ENCODE measurements at places on chromosomes 4 and X.

GRCh38 chrX:19372547-19373331 lies 29.0 kb downstream of the PDHA1 start:
- no peak for DNase-seq

- DNase-seq, result no peak
These were observed 260.1 kb downstream of the EVC2 start for GRCh38 chr4:5448221-5448620.

DNA sequence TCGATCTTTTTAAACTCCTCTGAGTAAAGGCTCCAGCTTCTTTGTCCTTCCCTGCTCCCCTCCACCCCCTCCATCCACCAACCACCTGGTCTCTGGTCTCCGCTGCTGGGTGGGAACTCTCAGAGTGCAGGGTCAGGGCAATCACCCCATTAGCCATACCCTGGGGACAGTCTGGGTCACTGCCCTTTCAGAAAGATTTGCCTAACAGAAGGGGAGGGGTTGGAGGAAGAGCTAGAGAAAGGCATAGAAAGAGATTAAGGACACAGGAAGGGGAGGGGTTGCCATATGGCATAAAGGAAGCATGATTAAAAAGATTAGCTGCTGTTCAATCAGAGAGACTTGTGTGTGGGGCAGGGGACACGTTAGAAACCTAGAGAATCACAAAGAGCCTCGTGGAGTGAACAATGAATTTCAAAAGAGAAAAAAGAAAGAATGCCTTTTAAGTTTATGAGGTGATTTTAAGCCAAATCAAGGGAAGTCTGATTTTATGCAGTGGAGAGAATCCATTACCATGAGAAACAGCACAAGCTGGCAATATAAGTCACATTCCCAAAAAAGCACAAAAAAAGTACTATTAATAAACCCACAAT lies 115.5 kb upstream of the ACSL4 start:
- no peak for DNase-seq

GRCh38 chrX:115900425-115900824 lies 270.1 kb upstream of the AGTR2 start:
- no peak for DNase-seq

GRCh38 chr4:176534566-176534965 lies 214.8 kb downstream of the SPCS3 start:
- no peak for DNase-seq

- DNase-seq, result no peak
These were observed 203.0 kb upstream of the GK2 start for GRCh38 chr4:79611026-79611425.

DNA sequence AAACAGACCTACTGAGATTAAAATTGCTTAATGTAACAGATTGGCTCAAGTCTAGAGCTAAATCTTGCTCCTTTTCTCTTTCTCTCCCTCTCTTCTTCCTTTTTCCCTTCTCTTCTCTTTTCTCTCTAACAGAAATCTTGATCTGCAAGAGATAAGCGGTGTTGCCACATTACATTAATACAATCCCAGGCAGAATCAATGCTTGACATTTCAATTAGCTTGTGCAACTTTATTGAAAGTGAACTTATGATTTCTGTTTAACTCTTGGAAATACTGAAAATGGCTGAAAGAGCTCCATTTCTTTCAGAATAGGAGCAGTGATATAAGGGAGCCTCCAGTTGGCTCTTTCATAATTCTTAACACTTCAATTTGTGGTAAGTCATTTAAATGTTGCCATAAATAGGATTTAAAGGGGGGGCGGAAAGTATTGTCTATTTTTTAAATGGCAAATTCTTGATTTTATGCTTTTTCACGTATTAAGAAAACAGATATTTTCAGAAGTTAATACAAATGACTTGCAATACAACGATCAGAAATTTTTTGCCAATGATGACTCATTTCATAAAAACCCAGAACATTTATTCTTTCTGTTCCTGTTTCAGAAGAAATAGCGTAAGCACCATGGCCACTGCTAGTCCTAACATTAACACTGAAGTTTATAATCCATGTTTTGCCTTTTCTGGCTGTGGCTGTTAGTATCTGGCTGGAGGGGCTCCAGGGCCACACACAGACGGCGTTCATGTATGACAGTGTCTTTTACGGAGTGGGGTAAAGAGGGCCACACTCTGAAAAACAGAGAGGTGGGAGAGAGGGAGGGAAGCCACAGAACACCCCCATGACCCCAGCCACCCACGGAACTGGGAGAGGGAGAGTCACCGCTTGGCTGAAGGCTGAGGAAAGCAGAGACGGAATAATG lies 115.7 kb upstream of the FAT1 start:
- DNase-seq, result no peak

DNA sequence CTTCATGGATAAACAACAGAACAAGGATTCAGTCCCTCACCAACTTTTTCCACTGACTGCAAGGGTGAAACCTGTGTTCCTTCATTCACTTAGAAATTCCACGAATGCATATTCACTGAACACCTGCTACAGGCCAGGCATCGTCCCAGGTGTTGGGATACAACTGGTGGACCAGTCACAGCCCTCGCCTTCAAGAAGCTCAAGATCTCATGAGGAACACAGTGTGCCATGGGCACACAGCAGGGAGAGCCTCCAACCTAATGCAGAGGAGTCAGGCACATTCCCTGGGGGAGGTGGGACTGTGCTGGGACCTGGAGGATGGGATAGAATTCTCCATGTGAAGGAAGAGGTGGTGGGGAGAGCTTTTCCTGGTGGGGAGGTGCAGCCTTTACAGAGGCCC lies 107.6 kb upstream of the PDLIM3 start:
- DNase-seq, result no peak
